GOT3 (cell line): ENCODE measurements at places on chromosomes 5 and 9.

DNA sequence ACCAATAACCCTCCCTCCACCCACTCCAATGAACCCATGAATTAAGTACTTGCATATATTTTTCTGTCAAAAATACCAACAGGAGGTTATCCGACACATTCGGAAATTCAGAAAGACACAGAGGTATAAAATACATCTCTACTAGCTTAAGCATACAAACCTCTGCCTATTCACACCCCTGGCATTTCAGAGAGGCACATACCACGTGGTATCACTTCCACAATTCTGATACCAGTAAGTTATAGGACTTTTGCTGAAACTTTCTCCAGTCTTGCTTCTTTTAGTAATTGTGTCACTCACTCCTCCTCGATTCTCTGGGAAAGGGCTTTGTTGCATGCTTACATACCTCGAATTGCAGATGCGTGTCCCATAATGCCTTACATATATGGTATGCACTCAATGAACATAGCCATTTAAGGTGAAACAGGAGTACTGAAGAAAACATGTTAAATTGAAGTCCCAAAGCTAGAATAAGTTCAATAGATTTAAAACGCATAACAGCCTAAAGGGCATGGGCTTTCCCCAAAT is 58.1 kb downstream of the TLE1 start:
- no peak for DNase-seq

- DNase-seq, result no peak
Measured at GRCh38 chr5:170380361-170380951, 8.7 kb downstream of the KCNMB1 start.

- no peak for DNase-seq
Measured at GRCh38 chr5:154395407-154396106, 50.2 kb upstream of the SAP30L start.

- no peak for DNase-seq
Measured at GRCh38 chr9:127835991-127836516, 18.4 kb downstream of the ENG start.

DNA sequence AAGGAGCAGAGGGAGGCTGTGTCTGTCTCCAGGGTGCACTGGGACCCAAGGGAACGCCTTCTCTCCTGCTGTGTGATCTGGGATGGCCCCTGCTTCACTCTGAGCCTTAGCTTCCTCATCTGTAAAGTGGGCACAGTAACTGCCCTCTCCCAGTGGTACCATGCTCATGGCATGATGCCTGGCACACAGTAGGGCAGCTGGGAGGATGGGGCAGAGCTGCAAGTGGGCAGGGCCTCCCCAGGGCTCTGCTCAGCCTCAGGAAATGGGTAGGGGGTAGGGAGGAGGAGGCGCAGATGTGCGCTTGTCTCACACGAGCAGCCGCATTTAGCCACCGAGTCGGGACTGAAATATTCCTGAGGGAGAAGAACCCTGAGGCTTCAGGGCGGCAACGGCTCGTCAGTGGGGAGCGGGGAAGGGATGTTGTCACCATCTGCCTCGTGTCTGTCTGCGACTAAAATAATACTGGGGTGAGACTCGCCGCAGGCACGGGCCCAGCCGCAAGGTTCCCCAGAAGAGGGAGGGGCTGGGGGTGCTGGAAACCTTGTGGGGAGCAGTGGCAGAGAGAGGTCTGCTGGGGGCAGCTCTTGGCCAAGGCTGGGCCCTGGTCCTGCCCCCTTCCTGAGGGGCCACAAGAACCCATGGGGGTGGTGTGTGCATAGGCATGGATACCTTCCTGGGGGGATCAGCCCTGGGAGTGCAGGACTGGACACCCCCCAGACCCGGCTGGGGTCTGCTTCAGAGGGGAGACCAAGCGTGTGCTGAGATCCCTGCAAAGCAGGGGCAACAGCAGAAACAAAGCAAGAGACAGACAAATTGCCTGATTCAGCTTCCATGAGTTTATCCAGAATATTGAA is 55.2 kb upstream of the PSD2 start:
- no peak for DNase-seq
